GM19239 (cell line): ENCODE measurements at places on chromosomes 3 and 15.

- DNase-seq: no peak
These were observed 66.5 kb downstream of the CDAN1 start for GRCh38 chr15:42670451-42670850.

DNA sequence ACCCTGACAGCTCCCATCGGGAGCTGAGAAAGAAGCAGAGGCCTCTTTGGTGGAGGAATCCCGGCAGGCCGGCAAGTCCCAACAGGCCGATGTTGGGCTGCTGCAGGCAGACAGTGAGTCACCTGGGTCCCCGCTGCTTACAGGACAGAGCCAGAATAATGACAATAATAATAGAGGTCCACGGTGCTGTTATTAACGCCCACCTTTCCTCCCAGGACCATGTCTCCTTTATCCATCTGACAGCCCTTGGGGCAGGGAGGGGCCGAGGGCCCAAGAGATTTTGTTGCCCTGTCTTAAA lies 29.3 kb upstream of the MAGEF1 start:
- DNase-seq: no peak

GRCh38 chr3:195421400-195421799 lies 21.4 kb downstream of the ACAP2 start:
- DNase-seq: no peak

DNA sequence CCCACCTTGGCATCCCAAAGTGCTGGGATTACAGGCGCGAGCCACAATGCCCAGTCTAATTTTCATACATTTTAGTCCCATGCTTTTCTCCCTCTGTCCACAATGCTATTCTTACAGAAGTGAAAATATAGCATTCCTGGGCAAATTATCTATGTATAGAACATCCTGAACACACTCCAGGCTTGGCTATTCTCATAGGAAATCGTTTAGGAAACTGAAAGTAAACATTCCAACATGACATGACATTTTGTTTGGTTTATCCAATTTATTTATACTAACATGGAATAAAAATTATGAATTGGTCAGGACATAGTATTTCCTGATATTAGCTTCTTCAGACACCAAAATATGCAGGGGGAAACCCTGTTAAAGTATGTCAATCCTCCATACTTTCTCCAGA lies 52.6 kb downstream of the SYNM start:
- DNase-seq: no peak

- DNase-seq: no peak
These were observed 52.7 kb downstream of the SLC25A36 start for GRCh38 chr3:140994316-140994715.
